ENCODE measurements at places on chromosomes 16 and 17. TPM values are rescaled to one million over a fixed set of nuclear protein-coding genes. Genes with fewer than 3 reads are reported as not detected.
A peak's percentile ranks its signal among the peaks of the same experiment; 100 is the strongest.

Gene PPP1R1B
- 13.1 TPM for polyA plus RNA-seq

Gene SLC13A2
- 12.2 TPM for polyA plus RNA-seq

DNA sequence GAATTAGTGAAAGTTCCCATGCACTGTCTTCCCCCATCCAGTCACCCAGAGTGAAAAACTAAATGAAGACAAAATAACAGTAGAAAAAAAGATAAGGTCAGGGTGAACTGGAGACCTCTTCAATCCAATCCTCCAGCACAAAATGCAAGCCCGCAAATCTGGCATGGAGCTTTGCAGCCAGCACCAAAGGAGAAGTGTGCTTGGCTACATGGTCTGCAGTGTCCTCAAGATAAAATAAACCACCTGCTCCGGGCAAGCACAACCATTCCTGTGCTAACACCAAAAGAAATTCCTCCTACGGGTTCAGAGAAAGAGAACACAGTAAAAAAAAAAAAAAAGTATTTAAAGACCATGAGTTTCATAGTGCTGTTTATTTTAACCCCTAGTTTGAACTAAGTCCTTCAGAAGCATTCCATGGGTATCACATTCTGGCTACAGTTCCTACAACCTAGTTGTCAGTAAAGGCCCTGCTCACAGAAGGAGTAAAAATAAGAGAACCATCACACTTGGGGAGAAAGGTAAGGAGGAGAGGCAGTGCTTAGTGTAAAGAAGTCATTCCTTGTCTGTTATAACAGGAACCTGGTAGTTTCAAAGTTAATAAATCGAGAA, 109.1 kb downstream of the GAS7 start:
- DNase-seq: no peak

DNA sequence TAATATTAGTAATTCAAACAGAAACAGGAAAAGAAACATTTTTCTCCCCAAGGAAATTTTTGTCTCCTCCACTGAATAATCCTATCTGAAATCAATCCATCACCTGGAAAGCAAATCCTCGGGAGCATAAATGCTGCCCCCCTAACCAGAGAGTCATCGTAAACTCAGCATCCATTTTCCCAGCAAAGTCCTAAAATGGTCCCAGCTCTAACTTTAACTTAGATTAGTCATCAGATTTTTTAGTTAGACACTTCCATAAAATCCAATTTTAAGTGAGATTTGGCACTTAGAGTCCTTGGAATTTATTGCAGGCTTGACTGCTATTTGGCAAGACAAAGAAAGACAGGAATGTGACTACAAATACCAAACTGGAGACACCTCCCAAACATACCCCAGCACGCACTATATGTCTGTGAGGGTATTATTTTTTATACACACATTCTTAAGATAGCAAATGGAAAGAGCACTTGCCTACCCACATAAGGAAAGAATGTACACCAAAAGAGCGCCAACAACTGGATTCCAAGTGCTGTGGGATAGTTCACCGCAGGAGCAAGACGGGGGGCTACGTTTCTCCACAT, 15.4 kb downstream of the SCO1 start:
- DNase-seq: no peak

DNA sequence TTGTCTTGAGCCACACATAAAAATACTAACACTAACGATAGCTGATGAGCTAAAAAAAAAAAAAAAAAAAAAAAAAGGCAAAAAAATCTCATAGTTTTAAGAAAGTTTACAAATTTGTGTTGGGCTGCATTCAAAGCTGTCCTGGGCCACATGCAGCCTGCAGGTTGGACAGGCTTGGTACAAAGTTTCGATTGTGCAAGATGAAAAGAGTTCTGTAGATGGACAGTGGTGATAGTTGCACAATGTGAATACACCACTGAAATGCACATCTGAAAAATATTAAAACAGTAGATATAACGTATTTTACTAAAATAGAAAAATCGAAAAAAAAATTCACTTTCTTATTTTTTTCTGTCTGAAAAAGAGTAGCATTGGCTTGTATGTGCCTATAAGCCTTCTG, 42.9 kb downstream of the AMFR start:
- no peak for DNase-seq

Gene SALL1
- polyA plus RNA-seq: 111 TPM

Gene ZDHHC1
- polyA plus RNA-seq: 12.9 TPM

Gene CLN3
- 34.2 TPM for polyA plus RNA-seq

- no peak for DNase-seq
These were observed 4.3 kb upstream of the ADAMTS18 start for GRCh38 chr16:77439106-77439505.

- no peak for DNase-seq
These were observed 6.8 kb upstream of the ZNF594 start for GRCh38 chr17:5198472-5198871.

Gene CFAP119
- polyA plus RNA-seq: 13.1 TPM

DNA sequence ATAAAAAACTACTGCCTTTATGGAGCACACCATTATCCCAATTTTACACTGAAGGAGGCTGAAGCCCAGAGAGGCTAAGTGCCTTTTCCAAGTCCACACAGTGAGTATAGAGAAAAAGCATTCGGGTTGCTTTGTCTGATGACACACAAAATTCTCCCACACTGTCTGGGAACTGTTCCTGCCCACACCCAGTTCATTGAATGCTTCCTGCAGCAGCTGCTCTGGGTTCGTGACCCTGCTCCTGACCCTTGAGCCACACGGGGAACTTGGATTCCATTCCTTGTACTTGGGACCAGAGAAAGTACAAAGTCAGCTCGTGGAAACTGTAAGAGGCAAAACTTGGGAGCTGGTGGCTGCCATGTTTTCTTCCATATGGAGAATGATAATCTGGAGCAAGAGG, 57.9 kb downstream of the AKAP1 start:
- DNase-seq: no peak

Gene KLHL10
- 0.26 TPM for polyA plus RNA-seq

- no peak for DNase-seq
These were observed 54.6 kb downstream of the ACTG1 start for GRCh38 chr17:81457917-81458555.

Gene ALOX12B
- 1.5 TPM for polyA plus RNA-seq

DNA sequence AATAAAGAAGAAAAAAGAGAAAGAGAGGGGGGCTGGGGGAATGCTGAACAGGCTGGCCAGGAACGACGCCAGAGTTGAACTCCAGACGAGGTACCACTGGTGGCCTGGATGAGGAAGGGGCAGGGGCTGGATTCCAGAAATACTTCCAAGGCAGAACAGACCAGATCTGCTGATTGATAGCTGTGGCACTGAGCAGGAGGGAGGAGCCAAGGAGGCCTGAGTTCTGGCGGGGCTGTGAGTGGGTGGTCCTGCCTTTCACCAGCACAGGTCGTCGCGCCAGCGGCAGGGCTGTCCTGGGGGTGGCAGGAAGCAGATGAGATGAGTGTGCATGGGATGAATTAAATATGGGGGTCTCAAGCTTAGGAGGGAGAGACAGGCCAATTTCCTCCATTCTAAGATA, 5.5 kb downstream of the CCDC42 start:
- DNase-seq: peak; percentile 50

Measured in renal cortex interstitium (tissue), 15 donors.